ENCODE measurements at places on chromosomes 3 and 15.

DNA sequence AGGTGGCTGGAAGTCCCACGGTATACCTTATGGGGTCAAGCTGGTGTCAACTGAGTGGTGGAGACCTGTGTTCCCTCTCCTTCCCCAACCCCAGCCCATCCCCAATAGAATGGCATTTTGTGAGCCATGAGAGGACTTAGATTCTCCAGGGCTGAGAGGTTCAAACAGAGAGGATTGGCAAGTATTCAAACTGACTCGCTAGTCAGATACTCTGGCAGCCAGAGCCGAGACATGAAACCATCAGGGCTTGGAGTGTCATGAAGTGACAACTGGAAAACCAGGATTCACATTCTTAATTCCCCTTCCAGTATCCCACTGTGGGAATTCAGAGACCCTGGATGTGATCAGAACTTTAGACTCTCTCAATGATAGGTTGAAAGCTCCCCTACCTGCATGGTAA lies 159.4 kb upstream of the SNTN start:
- DNase-seq: no peak

GRCh38 chr15:71885390-71885789 lies 75.0 kb downstream of the NR2E3 start:
- no peak for DNase-seq

DNA sequence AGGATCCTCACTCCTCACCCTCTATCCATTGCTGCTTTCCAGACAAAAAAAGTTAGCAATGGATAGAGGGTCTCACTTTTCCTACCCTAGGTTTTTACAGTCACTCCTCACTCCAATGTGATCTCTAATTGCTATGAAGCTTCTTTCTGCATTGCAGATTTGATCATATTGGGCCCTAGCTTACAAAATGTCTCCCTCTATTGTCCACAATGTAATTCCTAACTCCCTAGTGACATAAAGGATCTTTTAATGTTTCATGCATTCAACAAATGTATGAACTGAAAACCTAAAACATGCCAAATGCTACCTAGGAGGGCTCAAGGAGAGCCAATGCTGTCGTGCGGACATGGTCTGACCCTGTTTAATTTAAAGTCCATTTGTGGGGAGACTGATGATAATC lies 234.8 kb downstream of the CADM2 start:
- no peak for DNase-seq

- no peak for DNase-seq
These were observed 54.1 kb upstream of the ATP2C1 start for GRCh38 chr3:130839813-130840212.

GRCh38 chr3:104886220-104886995 lies 480.3 kb upstream of the ALCAM start:
- DNase-seq: no peak

DNA sequence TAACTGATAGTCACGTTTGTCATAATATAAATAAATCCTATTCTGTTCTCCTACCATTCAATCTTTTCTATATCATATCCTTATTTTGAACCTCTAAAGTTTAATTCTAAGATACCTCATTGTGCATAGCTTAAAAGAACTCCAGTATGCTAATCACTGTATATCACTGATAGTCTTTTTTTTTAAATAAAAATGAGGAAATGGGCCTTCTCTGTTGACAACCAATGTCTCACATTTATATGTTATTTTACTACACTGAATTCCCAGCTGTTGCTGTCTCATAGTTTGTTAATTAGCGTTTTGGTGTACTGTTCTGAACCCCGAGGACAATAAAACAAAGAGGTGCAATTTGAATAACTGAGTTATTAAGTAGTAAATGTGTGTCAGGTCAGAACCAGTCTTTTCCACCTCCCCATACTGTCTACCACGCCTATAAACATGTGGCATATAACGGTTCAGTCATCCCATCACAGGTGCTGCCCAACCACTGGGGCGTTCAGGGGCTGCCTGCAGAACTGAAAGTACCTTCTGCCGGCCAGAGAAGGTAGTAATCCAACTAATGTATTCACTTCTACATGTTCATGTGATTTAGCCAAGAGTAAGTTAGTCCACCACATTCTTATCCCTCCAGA lies 14.9 kb downstream of the CBLB start:
- no peak for DNase-seq

- no peak for DNase-seq
These were observed 13.9 kb downstream of the MAPKAPK3 start for GRCh38 chr3:50630877-50631276.

DNA sequence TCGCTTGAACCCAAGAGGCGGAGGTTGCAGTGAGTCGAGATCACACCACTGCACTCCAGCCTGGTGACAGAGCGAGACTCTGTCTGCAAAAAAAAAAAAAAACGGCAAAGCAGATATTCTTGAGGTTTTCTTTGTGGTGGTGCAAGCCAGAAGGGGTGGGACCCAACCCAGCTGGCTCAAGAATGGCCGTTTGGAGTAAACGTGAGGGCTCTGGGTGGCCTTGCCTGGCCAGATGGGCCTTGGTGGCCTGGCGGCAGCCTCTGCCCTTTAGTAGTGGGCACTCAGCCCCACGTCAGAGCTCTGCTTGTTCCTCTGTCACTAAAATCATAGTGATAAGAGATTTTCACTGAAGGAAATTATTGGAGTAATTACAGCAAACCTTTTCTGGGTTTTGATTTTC lies 50.5 kb downstream of the ATP1B3 start:
- DNase-seq: no peak

DNA sequence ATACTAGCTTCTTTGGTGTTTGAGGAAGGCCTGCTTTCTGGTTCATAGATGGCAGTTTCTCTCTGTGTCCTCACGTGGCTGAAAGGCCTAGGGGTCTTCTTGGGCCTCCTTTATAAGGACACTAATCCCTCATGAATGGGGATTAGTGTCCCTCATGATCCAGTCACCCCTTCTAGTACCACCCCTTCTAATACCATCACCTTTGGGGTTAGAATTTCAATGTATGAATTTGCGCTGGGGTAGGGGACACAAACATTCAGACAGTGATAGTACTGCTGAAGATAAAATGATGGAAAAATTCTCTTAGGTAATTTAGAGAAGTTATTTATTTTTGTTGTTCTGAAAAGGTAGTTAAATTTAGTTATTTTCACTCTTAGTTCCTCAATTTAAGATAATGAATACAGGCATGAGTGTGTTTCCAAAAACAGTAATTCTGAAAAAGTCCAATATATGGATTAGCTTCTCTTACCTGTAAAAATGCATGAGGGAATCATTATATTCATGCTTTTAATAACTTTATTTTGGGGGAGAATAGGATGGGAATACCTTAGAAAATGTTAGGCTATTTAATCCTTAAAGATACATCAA lies 103.6 kb downstream of the FNDC3B start:
- no peak for DNase-seq

GRCh38 chr3:24730173-24730572 lies 235.5 kb upstream of the THRB start:
- no peak for DNase-seq

GRCh38 chr15:42084465-42085235 lies 9.7 kb downstream of the PLA2G4D start:
- DNase-seq: no peak

- DNase-seq: no peak
These were observed 14.9 kb downstream of the SERPINI1 start for GRCh38 chr3:167750272-167750971.

DNA sequence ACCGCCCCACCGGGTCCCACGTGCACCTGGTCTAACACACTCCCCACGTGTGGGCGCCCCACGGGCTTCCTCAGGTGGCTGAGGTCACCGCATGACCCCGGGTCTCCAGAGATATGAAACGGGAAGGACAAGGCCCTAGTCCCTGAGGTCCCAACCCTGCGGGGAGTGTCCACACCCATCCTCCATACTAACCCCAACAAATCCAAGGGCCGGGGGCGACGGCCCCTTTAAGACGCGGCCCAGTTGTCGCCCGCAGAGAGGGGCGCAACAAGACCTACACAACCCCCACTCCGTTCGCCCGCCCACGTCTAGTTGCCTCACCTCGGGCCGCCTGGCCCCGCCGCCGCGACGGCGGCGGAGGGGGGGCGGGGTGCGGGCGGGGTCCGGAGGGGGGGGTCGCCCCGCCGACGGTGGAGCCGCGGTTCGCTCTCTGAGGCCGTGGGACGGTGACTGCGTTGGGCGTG lies 396 bp downstream of the INO80 start:
- DNase-seq: peak; percentile 62

- DNase-seq: no peak
These were observed 3.2 kb upstream of the PLXND1 start for GRCh38 chr3:129609591-129610182.

DNA sequence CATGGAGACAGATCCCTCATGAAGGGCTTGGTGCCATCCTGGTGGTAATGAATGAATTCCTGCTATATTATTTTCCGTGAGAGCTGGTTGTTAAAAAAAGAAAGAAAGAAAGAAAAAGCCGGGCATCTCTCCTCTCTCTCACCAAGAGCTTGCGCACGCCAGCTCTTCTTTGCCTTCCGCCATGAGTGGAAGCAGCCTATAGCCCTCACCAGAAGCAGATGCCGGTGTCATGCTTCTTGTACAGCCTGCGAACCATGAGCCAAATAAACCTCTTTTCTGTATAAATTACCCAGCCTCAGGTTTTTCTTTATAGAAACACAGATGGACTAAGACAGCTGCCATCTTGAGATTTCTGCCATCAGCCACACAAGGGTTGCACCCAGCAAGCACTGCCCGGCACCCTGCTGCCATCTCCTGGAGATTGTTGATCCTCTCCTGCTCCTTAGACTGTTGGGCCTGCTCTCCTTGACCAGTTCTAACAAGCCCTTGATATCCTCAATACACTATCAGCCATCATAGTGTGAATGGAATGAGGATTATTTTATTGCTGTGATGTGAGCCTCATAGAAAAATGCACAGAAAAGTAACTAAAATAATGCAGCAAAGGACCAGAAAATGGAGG lies 3.5 kb upstream of the AHSG start:
- no peak for DNase-seq

DNA sequence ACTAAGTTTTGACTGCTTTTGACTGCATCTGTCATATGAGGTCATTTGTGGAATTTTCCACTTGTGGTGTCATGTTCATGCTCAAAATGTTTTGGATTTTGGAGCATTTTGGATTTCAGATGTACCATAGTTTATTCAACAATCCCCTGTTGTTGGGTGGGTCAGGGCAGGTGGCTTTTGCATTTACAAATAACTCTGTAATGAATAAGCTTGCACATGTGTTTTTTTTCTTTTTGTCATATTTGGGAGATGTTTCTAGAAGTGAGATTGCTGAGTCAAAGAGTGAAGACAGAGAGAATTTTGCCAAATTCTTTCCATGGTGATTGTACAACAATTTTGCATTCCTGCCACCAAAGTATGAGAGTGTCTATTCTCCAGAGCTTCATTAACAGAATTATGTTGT lies 62.4 kb upstream of the ADPGK start:
- no peak for DNase-seq

DNA sequence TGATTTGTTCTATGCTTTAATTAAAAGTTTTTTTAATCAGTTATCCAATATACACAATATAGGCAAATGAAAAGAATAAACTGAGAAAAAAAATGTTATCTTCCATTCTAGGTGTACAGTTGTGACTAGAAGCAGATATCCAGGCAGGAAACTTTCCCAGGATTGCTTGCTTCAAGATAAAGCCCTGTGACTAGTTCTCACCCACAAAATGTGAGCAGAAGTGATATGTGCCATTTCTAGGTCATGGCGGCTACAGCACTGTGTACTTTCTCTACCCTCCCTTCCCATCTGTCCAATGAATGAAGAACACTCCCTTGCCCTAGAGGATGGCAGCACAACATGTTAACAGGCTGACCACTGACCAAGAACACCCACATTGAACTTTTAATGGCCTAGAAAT lies 110.5 kb upstream of the STT3B start:
- DNase-seq: no peak

GRCh38 chr3:26472345-26472744 lies 150.2 kb upstream of the LRRC3B start:
- no peak for DNase-seq

GRCh38 chr3:178538056-178538455 lies 1.8 kb downstream of the KCNMB2 start:
- no peak for DNase-seq

DNA sequence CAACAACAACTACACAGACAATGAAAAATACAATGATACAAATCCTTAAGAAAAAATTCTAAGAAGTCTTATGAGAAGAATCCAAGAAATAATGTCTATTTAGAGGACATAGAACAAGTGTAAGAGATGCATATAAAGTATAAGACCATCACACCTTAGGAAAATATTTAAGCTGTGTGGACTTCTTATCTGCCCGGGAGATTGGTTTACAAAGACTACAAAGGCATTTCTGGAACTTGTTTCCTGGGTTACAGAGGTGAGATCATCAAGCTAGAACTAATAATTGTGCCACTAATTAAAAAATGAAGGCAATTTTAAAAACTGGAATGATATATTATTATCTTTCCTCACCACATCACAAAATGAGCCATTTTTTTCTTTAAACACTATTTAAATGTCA lies 507.1 kb downstream of the GRM7 start:
- DNase-seq: no peak

DNA sequence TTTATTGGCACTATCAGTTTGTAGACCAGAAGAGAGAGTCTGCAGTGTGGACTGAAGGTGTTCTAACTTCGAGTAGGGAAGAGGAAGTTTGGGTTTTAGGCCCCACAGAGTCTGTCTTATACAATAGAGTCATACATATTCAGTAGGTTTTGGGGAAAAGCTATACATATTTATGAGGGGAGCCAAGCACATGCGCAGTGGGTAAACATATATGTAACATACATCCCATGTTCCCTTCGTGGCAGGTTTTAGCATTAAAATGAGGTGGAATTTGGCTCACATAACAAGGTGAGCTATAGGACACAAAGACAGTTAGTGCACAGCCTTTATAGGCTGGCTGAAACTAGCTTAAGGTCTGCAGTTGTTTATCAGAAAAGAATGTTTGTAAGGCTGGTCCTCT lies 4.9 kb downstream of the GALK2 start:
- DNase-seq: no peak

DNA sequence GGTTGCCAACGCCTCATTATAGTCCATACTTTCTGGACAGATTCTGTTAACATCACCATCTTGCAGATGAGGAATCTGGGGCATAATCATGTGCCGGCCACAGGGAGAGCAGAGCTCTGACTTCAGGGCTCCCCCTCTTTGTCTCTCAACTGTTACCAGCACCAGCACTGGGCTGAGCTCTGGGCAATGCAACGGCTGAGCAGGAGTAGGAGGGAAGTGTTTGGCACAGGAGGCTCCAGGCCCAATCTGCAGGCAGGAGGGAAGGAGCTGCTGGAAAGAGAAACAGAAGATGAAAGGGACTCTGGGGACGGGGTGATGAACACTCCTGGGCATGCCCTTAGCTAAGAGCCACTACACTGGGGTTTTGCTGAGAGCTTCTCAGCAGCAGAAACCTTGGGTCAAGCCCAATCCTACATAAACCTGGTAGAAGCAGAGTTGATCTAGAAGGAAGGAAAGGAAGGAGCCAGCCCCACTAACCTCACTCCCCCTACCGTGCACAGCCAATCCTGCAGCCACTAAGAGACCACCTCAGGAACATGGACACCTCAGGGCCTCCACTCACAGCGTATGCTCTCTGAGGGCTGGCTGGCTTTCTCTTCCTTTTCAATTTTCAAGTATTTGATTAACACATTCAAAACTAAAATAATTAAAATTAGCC lies 73.1 kb upstream of the SPATA12 start:
- no peak for DNase-seq

GRCh38 chr15:69232765-69233164 lies 65.9 kb upstream of the PAQR5 start:
- no peak for DNase-seq
